Endothelial cell (in vitro differentiated cells): ENCODE measurements at places on chromosomes 11 and 22. TPM values are rescaled to one million over a fixed set of nuclear protein-coding genes. Genes with fewer than 3 reads are reported as not detected.

FOLR2 gene
- total RNA-seq = not detected

CCDC15 gene
- 2.4 TPM for total RNA-seq

CNIH2 gene
- total RNA-seq = 1.9 TPM

DNA sequence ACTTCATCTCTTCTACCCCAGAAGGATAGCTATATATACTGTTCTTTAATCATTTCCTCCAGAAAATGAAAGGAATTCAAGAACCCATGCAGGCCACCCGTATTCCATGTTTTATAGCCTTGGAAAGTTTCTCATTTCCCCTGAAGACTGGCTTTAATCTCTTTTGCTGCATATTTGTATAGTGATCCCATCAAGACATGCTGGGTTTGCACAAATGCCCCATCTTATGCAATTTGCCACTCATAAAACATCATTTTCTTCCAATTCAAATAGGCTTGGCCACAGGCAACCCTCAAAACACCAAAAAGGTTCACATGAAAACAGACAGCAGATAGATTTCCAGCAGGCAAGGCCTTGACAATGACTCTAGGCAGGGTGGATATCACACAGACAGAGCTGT is 28.3 kb upstream of the APOA1 start:
- no peak overlapping the region for H3K27ac ChIP-seq
- H3K36me3 ChIP-seq = peaks cover 21% of the 10 kb centered on the region
- peaks cover 5% of the 10 kb centered on the region for H3K4me1 ChIP-seq
- peaks cover 1% of the 10 kb centered on the region for H3K27me3 ChIP-seq

DNA sequence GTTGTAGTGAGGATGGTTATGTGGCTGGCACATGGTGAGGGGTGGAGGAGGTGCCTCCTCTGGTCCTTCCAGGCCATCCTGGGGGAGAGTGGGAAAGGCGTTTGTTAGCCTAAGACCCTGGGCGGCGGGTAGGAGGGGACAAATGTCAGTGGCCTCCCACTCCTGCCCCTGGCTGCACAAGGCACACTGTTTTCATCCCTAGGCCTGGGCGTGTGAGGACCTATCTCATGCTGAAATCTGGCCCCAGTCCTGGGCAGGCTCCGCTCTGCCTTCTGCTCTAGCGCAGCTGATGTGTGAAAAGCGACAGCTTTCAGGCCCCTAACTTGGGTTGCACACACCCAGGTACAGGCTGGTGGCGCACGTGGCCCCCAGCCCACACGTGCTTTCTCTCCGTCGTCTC is 32.1 kb downstream of the DAGLA start:
- H3K36me3 ChIP-seq = no peaks in the 10 kb centered on the region
- H3K27me3 ChIP-seq = peaks cover 2% of the 10 kb centered on the region
- no peak overlapping the region for H3K4me3 ChIP-seq
- no peak overlapping the region for H3K27ac ChIP-seq
- H3K4me1 ChIP-seq = peaks cover 11% of the 10 kb centered on the region

GRCh38 chr11:120131941-120132644 is 5.8 kb downstream of the TRIM29 start:
- no peak overlapping the region for H3K4me3 ChIP-seq
- no peaks in the 10 kb centered on the region for H3K36me3 ChIP-seq
- no peak for DNase-seq
- peaks cover 3% of the 10 kb centered on the region for H3K4me1 ChIP-seq

DNA sequence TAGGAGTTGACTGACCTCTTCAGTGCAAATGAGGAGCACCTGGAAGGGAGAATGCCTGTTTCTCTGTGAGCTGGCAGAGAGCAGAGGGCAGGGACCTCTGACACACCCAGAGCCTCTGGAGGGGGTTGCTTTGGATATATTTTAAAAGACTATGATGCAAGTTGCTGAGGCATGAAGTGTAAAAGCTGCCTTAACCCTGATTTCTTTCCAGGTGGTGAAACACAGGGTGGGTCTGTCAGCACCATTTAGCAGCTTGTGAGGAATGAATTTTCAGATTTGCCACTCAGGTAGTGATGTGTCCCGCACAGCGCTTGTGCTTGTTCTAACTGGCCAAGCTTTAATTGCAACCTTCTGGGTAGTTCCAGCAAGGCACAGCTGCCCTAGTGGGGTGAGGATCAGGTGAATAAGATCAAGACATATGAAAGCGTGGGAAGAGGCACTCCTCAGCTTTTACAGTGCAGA is 90.2 kb downstream of the SWAP70 start:
- peaks cover 43% of the 10 kb centered on the region for H3K4me1 ChIP-seq
- H3K4me3 ChIP-seq = no peak overlapping the region
- H3K27me3 ChIP-seq = peaks cover 7% of the 10 kb centered on the region
- no peak for DNase-seq

- no peak overlapping the region for H3K4me3 ChIP-seq
- peaks cover 9% of the 10 kb centered on the region for H3K27me3 ChIP-seq
- no peak for DNase-seq
- H3K4me1 ChIP-seq = no peaks in the 10 kb centered on the region
- H3K27ac ChIP-seq = no peak overlapping the region
- H3K36me3 ChIP-seq = no peaks in the 10 kb centered on the region
Measured at GRCh38 chr11:8056810-8057463, 24.1 kb upstream of the TUB start.

DNA sequence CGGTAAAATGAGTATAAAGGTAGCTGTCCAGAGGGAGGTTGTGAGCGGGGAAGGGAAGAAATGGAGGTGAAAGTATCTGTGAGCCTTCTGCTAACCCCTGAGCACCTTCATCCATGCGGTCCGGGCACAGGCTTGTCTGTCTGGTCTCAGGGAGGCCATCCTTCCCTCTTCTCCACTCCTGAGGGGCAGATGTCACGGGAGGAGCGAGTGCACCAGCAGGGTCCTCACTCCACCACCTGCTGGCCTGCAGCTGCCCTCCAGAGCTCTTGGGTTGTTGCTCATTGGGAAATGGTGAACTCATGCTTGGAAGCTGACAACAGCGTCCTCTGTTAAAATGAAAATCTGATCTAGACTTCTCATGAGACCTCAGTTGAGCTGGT is 33.8 kb upstream of the WNT11 start:
- DNase-seq = no peak
- no peak overlapping the region for H3K27ac ChIP-seq
- peaks cover 29% of the 10 kb centered on the region for H3K27me3 ChIP-seq
- H3K36me3 ChIP-seq = peaks cover 6% of the 10 kb centered on the region
- peaks cover 24% of the 10 kb centered on the region for H3K4me1 ChIP-seq
- H3K4me3 ChIP-seq = no peak overlapping the region

- H3K36me3 ChIP-seq = peaks cover 9% of the 10 kb centered on the region
- no peaks in the 10 kb centered on the region for H3K4me1 ChIP-seq
- no peak overlapping the region for H3K27ac ChIP-seq
- no peaks in the 10 kb centered on the region for H3K27me3 ChIP-seq
- no peak for DNase-seq
- H3K4me3 ChIP-seq = no peak overlapping the region
Measured at GRCh38 chr11:34476849-34477248, 36.7 kb downstream of the ELF5 start.

GRCh38 chr22:40533712-40534378 is 102.7 kb downstream of the MRTFA start:
- H3K4me1 ChIP-seq = peaks cover 27% of the 10 kb centered on the region
- peaks cover 9% of the 10 kb centered on the region for H3K36me3 ChIP-seq
- H3K4me3 ChIP-seq = no peak overlapping the region
- DNase-seq = no peak

GRCh38 chr11:68497761-68498160 is 37.2 kb downstream of the PPP6R3 start:
- no peaks in the 10 kb centered on the region for H3K36me3 ChIP-seq
- H3K4me1 ChIP-seq = peaks cover 31% of the 10 kb centered on the region
- DNase-seq = no peak
- H3K27ac ChIP-seq = no peak overlapping the region
